ENCODE measurements at places on chromosomes 13 and 19. TPM values are rescaled to one million over a fixed set of nuclear protein-coding genes. Genes with fewer than 3 reads are reported as not detected.

DNA sequence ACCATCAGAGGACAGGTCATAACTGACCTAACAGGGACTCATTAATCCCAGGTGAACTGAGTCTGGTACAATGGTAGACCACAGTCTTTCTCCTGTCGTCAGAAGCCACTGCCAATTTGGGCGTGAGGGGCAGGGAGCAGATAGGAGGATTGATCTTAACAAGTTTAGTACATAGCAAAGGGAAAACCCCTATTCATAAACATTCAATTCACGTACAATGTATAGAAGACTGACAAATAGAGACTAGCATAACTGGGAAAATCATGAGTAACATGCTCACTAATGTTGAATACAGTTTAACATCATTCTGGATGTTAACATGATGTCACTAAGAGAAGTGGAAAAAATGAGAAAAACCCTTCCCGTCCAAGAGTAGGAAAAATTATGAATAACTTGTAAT, 54.1 kb downstream of the SLC7A1 start:
- no peak for DNase-seq

- no peak for DNase-seq
Measured at GRCh38 chr13:68697551-68697950, 1410.1 kb upstream of the ATXN8OS start.

DNA sequence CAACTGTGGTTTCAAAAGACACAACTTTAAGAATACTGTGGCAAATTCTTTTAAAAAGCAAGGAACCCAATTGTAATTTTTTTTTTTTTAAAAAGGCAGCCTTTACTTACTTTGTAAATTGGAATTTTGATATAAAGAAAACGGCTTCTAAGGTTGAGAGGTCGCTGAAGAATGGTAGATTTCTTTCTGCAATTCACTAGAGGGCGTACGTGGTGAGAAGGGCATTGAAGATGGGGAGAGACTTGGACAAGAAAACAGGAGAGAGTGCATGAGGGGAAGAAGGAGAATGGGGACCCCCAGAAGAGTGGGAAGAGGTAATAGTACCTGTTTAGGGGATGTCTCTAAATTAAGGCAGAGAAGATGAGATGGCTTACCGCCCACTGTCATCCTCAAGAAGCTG, 33.5 kb upstream of the PABPC3 start:
- DNase-seq, result no peak

- no peak for DNase-seq
Measured at GRCh38 chr13:109667807-109668291, 118.5 kb downstream of the IRS2 start.

- no peak for DNase-seq
Measured at GRCh38 chr13:110560601-110561343, 750 bp downstream of the RAB20 start.

GRCh38 chr19:6714749-6715555, 5.5 kb downstream of the C3 start:
- DNase-seq, result no peak

DNA sequence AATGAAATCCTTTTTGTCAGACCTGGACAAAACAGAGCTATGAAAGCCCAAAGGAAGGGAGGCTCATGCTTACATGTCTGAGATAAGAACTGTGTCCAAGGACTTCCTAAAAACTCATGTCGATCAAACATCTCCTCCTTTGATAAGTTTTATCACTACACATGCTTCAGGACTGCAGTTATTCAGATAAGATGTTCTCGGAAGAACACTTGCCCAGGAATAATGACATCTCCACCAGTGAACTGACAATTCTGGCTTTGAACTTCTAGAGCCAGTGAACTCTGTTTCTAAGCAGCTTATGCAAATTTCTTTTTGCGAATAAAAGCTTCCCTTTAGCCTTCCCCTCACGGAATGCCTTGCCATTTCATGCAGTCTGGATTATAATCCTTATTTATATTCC, 561.6 kb downstream of the TBC1D4 start:
- DNase-seq, result no peak

- DNase-seq, result no peak
Measured at GRCh38 chr19:566403-566802, 6.0 kb upstream of the BSG start.

DNA sequence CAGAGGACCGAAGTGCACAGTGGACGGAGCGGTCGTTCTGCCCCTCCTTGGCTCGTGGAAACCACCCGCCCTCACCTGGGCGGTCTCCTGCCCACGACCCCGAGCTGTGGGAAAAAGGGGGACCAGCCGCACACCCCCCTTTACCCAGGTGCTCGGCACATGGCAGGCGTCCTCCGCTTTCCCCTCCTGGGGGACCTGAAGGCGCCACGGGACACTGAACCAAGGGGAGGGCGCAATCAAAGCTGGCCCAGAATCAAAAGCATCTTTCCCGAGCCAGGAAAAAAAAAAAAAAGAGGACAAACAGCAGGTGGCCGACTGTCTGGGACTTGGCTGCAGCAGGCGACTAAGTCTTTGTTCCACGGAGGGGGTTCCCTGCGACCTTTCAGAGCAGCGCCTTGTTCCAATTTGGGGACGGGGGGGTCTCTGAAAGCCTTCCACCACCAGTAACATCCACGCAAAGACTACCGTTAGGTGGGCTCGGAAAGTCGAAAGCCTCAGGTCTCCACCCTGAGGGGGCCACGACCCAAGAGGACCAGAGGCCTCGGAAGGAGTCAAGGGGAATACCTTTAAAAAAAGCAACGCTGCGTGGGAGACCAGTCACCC, 1.1 kb downstream of the MBD3 start:
- no peak for DNase-seq

DNA sequence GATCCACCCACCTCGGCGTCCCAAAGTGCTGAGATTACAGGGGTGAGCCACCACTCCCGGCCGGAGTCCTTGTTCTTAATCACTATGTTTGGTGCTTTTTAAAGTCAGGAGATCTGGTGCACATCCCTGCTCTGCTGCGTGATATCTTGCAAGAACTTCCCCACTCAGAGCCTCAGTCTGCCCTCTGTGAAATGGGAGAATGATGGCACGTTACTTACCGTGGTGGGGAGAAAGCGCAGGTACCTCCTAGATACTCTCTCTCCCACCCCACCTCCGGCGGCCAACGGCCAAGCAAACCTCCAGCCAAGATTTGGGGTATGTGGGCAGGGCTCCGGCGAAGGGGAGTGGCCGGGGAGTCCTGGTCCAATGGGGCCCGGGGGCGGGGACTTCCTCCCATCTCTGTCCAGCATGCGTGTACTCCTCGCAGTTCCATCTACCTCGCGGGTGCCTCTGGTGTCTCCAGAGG, at the start of gene RYR1:
TSS of gene RYR1 (plus strand) at position 424 of the 466 bp plus-strand sequence. CDS start 139 bp downstream, outside the sequence.
- DNase-seq, result no peak

DNA sequence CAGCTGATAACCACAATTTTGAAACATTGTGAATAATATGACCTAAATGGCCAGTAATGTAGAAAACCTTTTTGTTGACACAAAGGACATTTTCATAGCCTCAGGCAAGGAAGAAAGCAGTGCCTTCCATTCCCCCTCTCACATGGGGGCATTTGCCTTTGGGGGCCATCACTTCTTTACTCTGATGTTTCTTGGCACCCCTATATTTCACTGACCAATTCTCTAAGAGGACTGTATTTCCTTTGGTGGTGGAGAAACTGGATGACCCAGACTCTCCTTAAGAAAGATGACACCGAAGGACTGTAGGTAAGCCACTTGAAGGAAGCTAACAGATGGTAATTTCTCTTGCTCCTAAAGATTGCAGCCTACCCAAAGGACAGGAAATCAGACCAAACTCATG, 254.6 kb downstream of the DCLK1 start:
- no peak for DNase-seq

DNA sequence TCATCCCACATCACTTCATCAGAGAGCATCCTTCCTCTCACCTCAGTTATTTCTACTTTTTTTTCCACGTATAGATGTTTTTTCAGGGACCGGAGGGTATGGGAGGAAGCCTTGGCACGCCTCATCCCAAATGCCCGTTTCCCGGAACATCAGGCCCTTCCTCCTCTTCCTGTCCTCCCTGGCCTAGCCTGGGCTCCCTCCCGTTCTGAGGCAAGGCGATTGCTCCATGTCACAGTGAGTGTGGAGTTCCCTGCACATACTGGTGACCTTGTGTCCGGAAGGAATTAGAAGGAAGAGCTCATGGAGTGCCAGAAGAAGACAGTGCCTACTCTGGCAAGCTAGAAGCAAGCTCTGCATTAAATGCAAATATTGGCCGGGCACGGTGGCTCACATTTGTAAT, 1.1 kb upstream of the ZNF627 start:
- DNase-seq, result no peak

DNA sequence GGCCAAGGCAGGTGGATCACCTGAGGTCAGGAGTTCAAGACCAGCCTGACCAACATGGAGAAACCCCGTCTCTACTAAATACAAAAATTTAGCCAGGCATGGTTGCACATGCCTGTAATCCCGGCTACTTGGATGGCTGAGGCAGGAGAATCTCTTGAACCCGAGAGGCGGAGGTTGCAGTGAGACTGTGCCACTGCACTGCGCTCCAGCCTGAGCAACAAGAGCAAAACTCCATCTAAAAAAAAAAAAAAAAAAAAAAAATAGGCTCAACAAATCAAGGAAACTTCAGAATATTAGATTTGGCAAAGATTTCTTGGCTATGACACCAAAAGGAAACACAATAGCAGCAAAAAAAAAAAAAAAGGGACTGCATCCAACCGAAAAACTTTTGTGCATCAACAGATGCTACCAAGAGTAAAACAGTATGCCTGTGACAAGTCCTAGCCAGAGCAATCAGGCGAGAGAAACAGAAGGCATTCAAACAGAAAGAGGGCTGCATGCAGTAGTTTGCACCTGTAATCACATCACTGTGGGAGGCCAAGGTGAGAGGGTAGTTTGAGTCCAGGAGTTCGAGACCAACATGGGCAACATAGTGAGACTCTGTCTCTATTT, 23.8 kb downstream of the ZNF160 start:
- no peak for DNase-seq

DNA sequence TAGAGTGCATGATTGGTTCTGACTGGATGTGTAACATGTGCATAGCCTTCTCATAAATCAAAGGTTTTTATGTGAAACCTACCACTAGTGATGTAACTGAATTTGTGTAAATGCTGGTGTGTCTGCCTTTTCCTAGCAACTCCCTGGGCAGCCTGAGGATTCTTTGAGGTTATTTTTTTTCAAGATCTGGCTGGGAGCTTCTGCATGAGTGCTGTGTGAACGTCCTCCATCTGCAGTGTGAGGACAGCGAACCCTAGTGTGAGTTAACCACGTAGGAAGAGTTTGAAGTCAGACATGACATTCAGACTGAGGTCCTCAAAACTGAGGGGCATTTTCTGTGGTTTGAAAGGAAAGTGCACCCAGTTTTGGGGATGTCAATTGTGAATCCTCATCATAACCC, 39.9 kb downstream of the DPRX start:
- DNase-seq, result no peak

GRCh38 chr19:18526316-18526715, 4.4 kb upstream of the ELL start:
- DNase-seq, result no peak

- DNase-seq, result no peak
Measured at GRCh38 chr13:37984357-37984756, 114.8 kb upstream of the TRPC4 start.

- DNase-seq, result no peak
Measured at GRCh38 chr13:113645329-113645728, 12.7 kb downstream of the ATP4B start.

- DNase-seq, result no peak
Measured at GRCh38 chr13:102913914-102914313, 68.1 kb downstream of the ERCC5 start.

DNA sequence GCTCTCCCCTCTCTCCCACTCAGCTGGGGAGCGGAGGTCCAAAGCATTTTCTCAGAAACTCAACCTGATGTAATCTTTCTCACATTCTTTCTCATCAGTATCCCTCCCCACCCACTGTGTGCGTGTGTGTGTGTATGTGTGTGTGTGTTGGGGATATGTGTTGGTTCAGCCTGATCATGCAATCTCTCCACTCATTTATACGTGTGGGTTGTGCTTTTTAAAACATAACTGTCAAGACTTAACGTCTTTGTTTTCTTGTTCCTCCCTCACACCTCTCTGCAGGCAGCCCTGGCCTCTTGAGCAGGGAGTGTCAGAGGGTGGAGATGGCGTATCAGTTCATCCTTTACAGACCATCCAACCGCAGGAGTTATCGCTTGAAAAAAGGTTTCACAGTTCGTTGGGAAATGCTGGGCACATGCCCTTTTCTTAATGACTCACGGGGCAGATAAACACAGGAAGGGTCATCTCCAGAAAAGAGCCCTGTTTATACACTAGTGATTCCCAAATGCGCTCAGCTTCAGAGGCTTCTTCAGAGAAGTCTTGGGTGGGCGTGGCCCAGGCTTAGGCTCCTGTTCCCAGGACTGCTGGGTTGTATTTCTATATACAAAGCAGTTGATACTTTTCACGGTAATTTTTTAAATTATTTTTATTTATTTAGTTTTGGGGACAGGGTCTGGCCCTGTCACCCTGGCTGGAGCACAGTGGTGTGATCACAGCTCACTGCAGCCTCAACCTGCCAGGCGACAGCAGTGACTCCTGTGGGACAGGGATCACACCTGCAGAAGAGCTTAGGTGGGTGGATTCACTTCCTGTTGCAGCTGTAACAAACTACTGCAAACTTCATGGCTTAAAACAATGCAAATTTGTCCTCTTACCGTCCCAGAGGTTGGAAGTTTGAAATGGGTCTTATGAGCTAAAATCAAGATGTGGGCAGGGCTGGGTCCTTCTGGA, 60.3 kb downstream of the CCDC70 start:
- DNase-seq, result no peak

DNA sequence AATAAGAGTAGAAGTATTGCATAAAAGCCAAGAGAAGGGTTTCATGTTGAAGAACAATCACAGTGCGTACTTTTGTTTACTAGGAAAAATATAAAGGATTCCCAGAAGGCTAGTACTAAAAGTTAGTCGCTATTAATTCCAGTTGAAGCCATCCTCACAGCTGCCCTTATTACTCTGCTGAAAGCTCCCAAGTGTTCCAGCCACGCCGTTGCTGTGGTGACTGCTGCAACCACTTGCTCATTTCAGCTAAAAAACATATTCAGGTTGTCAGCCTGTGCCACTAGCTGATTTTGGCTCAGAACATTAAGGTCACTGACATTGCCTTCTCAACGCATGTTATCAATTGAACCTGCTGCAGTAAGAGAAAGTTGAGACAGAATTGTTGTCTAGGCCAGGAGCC, 87.1 kb upstream of the FNDC3A start:
- DNase-seq, result no peak

GRCh38 chr19:35013820-35014754, 14.0 kb downstream of the GRAMD1A start:
- no peak for DNase-seq

GRCh38 chr13:97388373-97388772, 45.6 kb upstream of the RAP2A start:
- no peak for DNase-seq

Gene FPR1
- polyA plus RNA-seq, result not detected

Gene TMEM86B
- 0.87 TPM for polyA plus RNA-seq

Gene SHC2
- polyA plus RNA-seq, result 1.3 TPM

Gene ZNF230
- polyA plus RNA-seq, result 2.8 TPM

Gene WDR87
- not detected for polyA plus RNA-seq

Gene ZNF440
- polyA plus RNA-seq, result 6.3 TPM

Gene TEX26
- 0.09 TPM for polyA plus RNA-seq

Gene LGALS14
- polyA plus RNA-seq, result not detected

Gene ZNF208
- not detected for polyA plus RNA-seq

Gene KLK14
- not detected for polyA plus RNA-seq

Gene EDNRB
- 5.8 TPM for polyA plus RNA-seq

Gene RXFP2
- not detected for polyA plus RNA-seq

Gene SYT5
- 0.15 TPM for polyA plus RNA-seq

Gene ZMYM5
- 15.3 TPM for polyA plus RNA-seq

Gene ZNF382
- 2.2 TPM for polyA plus RNA-seq

Measured in AG04450 (cell line).